NCI-H345 (cell line): ENCODE measurements at places on chromosomes 3 and 15.

GRCh38 chr3:37530047-37530697, 331.5 kb upstream of the CTDSPL start:
- DNase-seq, result no peak

DNA sequence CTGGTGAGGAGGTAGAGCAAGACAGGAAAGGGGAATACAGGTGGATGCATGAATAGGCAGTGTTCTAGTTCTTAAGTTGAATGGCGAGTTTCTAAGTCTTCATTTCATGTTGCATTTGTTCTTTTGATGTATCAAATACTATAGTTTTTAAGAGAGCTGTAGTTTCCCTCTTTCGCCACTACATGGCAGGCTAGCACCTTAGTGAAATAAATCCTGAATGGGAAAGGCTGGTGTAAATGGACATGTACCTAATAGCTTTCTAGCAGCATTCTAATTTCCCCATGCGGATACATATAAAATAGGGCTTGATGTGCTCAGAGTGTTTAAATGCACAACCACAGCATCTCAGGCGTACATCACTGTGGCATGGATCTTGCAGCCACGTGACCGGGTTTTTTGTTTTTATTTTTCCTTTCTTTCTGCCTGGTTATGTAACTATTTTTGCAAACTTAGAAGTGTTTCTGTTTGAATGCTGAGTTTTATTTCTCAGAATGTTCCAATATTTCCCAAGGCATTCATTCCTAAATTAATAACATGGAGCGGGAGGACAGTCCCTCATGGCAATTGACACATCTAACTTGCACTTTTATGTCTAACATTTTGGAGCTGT, 23.5 kb upstream of the CLN6 start:
- peak; percentile 47 for DNase-seq

GRCh38 chr15:74794248-74794969, 12.5 kb downstream of the CSK start:
- no peak for DNase-seq

DNA sequence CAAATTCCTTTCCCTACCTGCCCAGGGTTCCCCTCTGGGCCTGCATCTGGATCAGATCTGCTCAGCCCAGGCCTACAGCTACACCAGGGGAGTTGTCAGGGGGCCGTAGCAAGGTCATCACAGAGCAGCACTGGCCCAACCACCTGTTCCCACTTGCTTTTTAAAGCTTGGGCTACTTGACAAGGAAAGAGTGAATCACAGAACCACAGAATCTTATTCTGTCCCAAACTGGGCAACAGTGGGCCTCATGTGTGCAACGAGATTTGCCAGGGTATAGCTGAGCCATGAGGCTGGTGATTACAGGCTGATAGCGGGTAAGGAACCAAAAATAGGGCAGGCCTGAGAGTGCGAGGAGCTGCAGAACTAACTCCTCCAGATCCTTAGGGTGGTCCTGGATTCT, 66.7 kb downstream of the MYLK start:
- DNase-seq, result no peak

DNA sequence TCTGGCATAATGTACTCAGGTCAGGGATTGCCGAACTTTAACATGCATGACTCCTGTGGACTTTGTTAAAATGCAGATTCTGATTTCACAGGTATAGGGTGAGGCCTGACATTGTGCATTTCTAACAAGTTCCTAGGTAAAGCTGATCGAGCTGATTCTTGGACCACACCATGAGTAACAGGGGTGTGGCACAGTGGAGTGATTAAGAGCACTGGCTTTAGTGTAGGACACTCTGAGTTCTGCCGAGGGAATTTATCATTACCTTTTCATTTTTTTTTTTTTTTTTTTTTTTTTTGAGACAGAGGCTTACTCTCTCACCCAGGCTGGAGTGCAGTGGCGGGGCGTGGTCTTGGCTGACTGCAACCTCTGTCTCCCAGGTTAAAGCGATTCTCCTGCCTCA, 169.3 kb downstream of the ADAMTS9 start:
- no peak for DNase-seq

GRCh38 chr3:141073580-141073979, 22.4 kb downstream of the SPSB4 start:
- DNase-seq, result no peak

DNA sequence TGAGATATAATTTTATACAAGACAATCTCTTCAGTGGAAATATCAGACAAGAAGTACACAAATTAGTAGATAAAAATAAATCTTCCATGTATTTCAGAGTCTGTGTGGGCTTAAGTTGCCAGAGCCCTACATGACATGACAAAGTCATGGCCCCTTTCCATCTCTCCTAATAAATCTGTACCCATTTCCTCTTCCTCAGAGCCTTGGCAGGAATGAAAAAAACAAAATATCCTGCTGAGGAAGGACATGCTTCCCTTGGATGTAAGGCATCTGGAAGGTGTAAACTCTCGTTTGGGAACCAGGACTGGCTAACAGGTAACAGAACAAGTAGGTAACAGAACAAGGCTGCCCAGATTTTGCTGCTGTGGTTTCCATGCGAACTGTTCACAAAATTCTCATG, 148.1 kb downstream of the SNRK start:
- no peak for DNase-seq

DNA sequence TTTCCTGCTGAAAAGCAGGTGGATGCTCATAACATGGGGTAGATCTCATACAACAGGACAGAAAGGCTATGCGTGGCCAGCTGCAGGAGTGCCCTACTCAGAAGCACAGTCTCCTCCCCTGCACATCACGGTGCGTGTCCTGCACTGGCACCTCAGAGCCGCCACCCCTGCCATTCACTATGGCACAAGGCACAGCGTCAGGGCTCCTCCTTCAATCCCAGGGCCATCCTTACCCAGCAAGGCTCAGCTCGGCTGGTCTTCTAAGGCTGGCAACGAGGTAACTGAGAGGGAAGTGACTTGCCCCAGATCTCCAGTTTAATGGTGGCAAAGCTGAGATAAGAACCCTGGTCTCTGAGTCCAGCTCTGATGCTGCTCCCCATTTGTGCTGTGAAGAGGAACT, 97.1 kb downstream of the CPN2 start:
- no peak for DNase-seq

GRCh38 chr3:106452096-106452495, 583.3 kb upstream of the CBLB start:
- DNase-seq, result no peak

DNA sequence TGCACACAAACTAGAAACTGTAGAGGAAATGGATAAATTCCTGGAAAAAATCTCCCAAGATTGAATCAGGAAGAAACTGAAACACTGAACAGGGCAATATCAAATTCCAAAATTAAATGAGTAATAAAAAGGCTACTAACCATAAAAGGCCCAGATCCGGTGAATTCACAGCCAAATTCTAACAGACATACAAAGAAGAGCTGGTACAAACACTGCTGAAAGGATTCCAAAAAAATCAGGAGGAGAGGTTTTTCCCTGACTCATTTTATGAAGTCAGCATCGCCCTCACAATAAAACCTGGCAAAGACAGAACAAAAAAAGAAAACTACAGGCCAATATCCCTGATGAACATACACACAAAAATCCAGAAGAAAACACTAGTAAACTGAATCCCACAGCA, 462.4 kb upstream of the THBS1 start:
- DNase-seq, result no peak

DNA sequence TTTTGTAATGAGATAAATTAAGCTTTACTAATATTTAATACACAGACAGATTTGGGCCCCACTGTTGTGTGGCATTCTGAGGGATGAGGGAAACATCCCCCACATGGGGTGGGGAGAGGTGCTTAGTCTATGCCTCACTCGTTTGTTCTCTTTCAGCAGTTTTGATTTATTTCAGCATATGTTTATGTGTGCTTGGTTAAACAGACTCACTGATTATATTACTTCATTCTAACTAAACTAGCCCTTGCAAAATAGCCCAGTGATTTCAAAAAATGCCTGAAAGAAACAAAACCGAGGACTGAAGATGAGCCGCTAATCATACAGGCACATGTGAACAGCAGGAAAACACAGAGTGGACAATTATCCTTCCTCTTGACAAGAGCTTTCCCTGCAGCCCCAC, 27.2 kb downstream of the TNFAIP8L3 start:
- no peak for DNase-seq

DNA sequence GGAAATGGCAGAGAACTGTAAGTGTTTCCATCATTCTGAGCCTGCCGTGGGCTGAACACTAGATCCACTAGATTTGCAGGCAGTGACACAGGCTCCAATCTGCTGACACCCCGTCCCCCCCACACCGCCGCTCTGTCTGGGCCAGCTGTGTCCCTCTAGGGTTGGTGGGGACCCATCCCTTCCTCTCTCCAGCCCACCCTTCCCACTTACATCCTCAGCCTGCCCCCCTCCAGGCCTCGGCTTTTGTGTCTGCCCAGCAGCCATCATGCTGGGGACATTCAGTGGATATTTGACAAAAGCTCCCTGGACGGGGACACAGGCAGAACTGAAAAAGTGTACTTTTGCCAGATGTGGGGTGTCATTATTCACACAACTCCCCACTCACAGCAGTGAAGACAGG, 10.7 kb upstream of the LRRK1 start:
- DNase-seq, result no peak

GRCh38 chr3:177295116-177295515, 97.8 kb upstream of the TBL1XR1 start:
- no peak for DNase-seq

- DNase-seq, result no peak
Measured at GRCh38 chr3:541062-541801, 344.7 kb downstream of the CHL1 start.

DNA sequence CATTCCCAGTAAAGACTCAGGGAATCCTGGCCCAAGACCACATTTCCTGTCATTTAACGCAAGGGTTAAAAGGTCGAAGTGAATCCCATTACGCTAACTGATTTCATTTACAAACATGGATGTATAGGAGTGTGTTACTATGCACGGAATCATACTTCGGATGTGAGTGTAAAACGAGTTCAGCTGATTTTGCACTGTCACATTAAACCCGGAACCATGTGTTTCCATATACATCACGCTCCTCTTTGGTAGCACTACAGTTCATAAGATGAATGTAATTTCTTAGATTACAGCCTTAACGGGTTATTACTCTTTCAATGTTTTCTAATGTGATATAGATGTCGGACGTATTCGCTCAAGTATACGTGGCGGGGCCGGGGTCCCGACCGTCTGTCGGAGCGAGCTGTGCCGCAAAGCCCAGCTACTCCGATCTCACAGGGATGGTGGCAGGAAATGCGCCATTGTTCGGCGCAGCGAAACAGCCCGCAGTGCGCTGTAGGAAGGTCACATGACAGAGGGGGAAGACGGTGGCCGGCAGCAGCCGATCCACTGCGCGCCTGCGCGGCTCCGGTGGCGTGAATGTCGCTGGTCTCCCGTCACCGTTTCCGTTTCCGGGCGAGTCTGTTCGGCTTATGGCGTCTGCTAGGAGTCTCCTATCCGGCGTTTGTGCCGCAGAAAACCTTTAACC, 97.3 kb downstream of the NPAP1 start:
- DNase-seq, result no peak

DNA sequence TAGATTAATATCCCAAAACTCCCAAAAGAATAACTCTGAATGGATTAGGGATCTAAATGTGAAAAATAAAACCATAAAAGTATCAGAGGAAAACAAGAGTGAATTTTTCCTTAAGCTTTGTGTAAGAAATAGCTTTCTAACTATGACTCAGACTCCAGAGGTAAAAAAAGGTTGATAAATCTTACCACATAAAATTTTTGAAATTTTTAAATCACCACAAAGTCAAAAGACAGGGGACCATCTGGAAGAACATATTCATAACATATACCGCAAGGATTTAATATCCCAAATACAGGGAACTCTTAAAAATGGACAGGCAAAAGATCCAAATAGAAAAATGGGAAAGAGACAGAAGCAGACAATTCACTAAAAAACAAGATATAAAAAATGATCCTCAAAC, 145.0 kb downstream of the ARNT2 start:
- DNase-seq, result no peak

DNA sequence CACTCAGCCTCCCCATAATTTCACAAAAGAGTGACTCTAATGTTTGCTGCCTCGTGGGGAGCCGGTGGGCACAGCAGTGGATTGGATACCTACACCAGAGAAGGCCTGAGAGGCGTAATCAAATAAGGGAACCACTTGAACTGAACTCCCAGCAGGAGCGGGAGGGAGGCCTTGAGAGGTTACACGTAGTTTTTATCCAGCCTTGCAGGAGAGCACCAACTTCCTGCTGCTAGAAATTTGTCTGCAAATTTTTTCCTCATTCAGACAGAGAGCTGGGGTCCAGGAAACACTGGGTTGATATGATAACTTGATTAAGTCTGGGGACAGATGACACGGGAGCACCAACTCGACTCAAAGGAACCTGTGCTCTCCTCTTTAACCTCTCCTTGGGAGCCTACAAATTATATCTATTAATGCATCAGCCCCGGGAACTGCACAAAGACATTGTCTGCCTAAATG, 69.8 kb downstream of the HES1 start:
- DNase-seq, result peak; percentile 87

DNA sequence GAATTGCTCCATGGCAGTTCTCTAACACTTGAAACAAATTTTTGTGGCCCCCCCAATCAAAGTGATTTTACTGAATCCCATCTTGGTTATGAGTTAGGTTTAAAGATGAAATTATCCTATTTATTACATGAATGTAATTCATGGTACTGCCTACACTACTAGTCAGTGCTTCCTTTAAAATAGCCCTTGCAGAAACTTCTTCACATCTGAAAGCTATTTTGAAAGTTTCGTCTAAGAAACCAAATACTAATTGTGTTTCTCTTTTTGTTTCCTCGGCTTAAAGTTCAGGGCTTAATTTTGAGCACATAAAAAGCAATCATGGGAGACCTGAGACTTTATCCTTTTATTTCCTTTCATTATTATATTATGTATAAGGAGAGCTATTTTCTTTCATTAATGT, 72.1 kb downstream of the PLOD2 start:
- DNase-seq, result no peak

GRCh38 chr15:62665449-62665848, 377.1 kb upstream of the TPM1 start:
- no peak for DNase-seq

GRCh38 chr3:53509494-53509893, 15.1 kb downstream of the CACNA1D start:
- no peak for DNase-seq

GRCh38 chr3:45647148-45647619, 42.0 kb upstream of the SACM1L start:
- DNase-seq, result no peak

- DNase-seq, result no peak
Measured at GRCh38 chr3:72924055-72924454, 36.2 kb downstream of the GXYLT2 start.

DNA sequence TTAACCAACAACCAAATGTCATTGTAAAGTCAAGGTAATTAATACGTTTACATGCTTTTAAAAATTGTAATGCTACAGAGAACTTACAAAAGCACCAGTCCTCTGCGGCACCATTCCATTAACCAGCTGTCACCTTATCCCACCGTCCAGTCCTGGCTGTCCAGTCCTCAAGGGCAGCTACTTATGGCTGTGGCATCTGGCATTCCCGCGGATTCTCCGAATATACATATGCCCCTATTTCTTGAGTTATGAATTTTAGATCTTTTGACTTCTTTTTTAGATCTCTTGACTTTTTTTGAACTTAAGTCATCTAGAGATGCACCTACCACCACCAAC, 382 bp upstream of the POMGNT2 start:
- no peak for DNase-seq
